ENCODE measurements at places on chromosomes 4 and X. TPM values are rescaled to one million over a fixed set of nuclear protein-coding genes. Genes with fewer than 3 reads are reported as not detected.

The NLGN4X gene
- 0.08 TPM for total RNA-seq

GRCh38 chr4:38365748-38366310, 298.2 kb upstream of the KLF3 start:
- no peak for DNase-seq

DNA sequence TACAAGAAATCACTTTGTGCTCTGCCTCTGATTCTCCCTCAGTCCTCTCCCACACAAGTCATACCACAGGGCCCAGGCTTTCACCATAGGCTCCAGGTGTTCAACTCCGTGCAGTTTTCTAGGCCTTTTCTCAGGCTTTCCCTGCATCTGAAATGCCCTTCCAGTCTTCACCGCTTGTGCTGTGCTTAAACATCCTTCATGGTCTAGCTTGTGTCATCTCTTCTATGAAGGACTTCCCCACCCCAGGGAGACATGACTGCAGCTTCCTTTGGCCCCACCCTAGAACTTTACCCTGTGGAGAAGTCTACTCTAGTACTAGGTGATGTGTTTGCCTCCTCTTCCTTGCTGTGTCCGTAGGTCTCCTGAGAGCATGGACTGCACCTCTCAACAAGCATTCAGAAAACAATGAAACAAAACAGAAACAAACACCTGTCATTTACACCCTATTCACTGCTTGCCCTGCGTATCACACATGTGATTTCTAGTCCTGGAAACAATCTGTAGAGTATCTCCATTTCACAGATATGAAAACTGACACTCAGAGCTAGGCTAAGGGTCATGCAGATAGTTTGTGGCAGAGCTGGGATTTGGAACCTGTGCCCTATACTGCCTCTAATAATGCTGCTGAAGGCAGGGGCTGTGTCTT, 22.7 kb upstream of the LEF1 start:
- no peak for DNase-seq

GRCh38 chr4:15551740-15552446, 82.2 kb downstream of the CC2D2A start:
- DNase-seq, result no peak

GRCh38 chrX:106203315-106203714, 35.2 kb downstream of the PWWP3B start:
- no peak for DNase-seq

All from activated T-cell treated with anti-CD3 and anti-CD28 coated beads, Interleukin-2, amount 50 U/mL, for 4 hours (primary cell).